ENCODE measurements at places on chromosomes 5 and 9. TPM values are rescaled to one million over a fixed set of nuclear protein-coding genes. Genes with fewer than 3 reads are reported as not detected.

Gene FKTN
- total RNA-seq, result 21.3 TPM

Gene SLC24A2
- total RNA-seq, result 0.06 TPM

Gene NME5
- 5.0 TPM for total RNA-seq

Gene CACNA1B
- not detected for total RNA-seq

Gene SIMC1
- total RNA-seq, result 3.0 TPM

Gene IGIP
- total RNA-seq, result 19.3 TPM
